Iris pigment epithelial cell (primary cell): ENCODE measurements at places on chromosomes 12 and 14.
A peak's percentile ranks its signal among the peaks of the same experiment; 100 is the strongest.

- DNase-seq: no peak
These were observed 35.7 kb upstream of the GPR132 start for GRCh38 chr14:105100910-105101309.

DNA sequence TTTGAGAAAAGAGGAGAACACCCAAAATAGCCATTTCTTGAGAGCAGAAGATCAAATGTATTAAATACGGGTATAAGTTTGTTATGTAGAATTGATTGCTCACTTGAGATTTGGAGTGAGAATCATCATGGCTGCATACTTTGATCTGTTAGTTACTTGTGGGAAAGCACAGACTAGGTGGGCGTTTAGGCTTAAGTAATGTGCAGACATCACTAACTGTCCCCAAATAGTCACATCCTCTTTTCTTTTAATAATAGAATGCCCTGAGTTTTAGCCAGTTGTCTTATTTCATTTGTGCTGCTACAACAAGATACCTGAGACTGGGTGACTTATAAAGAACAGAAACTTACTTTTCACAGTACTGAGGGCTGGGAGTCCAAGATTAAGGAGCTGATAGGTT lies 14.3 kb upstream of the GTF2A1 start:
- no peak for DNase-seq

- peak; percentile 28 for DNase-seq
These were observed 26.3 kb downstream of the CMA1 start for GRCh38 chr14:24481622-24482324.

DNA sequence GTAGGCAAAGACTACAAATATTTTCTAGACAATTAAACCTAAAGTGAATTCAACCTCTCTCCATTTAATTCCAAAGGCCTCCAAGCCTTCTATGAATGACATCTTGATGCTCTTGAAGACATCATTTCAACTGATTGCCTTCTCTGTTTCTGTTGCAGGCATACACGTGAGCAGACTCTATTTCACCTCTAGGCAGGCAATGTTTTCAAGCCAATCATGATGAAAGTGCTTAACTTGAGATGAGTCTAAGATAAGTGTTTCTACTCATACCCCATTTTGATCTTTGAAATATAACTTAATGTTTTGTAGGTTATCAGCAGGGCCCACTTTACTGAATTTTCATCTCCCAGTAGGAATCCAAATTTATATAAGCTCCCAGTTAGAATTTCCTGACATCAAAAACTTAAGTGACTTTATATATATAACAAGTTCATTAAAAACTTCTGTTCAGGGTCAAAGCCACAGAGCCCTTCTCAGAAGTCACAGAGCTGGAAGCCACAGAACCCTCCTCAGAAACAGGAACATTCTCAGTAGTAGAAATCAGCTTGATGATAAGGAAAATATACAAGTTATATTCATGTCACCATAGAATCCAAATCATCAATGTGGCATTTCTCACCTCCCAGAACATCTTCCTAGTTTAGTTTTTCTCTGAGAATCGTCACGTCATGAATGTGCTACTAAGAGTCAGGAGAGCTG lies 108.5 kb downstream of the PHLDA1 start:
- no peak for DNase-seq

DNA sequence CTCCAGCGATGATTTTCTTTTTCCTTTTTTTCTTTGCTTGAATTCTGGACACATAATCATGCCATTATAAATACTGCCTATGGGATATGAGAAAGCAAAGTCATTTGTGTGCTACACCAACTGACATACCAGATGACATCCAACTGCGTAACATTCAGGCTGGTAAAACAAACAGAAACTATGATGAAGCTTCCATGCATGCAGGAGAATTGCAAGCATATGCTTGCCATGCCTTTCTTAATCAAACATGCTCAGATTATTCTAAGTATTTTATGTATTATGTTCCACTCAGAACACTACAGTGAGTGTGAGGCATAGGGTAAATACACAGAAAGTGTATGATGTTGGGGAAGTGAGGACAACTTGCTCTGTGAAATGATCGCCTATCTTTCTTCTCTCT lies 97.4 kb downstream of the C12orf50 start:
- peak; percentile 51 for DNase-seq

- no peak for DNase-seq
These were observed 292.3 kb downstream of the TMEM117 start for GRCh38 chr12:44127966-44128710.

GRCh38 chr12:44459569-44459968 lies 416.5 kb downstream of the NELL2 start:
- DNase-seq: no peak

DNA sequence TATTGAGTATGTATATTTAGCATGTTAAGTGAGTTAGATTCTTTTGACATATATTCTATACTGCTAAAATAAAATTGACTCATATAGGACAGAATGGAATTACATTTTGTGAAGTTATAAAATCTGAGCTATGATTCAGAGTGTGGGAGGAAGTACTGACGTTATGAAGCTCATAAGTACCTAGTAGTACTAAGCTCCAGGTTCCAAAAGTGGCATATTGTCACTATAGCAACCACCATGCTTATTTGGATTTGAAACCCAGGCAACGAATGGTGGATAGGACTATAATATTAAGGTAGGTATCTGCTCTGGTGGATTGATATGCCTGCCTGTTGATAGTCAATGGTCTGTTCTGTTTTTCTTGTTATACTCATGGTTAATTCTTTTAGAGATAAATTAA lies 2.2 kb upstream of the FBXO33 start:
- DNase-seq: peak; percentile 10

DNA sequence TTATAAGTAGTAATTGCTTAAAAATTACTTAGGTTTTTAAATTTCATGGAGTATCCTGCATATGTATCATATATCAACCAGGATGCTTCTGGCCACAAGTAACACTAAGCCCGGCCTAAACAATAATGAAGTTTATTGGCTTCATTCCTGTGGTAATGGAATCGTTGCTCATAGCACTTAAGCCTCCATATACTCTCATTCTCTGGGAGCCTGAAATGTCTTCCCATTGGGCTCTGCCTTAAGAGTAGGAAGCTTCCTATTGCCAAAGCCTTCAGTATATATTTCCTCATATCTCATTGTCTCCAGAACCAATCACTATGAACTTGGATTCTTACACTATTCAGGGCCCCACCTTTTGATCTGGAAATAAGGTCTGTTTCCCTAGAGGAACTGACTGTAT lies 83.8 kb upstream of the DNM1L start:
- peak; percentile 84 for DNase-seq

DNA sequence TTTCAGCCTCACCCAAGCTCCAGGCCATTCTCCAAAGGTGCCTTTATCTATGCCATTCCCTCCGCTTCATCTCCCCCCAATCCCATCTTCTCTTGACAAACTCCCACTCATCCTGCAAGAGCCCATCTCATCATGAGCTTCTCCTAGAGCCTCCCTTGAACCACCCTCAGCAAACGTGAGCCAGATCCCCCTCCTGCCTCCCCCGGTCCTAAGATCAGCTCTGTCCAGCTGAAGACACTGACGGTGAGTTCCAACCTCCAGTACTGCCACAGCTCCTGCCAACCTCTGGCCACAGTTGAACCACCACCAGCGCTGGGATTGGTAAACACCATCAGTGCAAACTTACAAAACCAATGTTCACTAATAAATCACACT lies 124.6 kb downstream of the BCL11B start:
- DNase-seq: no peak

GRCh38 chr12:34051486-34051885 lies 29.2 kb downstream of the ALG10 start:
- no peak for DNase-seq
